Fibroblast of skin of back (primary cell): ENCODE measurements at places on chromosomes 13 and 19.

GRCh38 chr19:10142701-10143375 lies 23.1 kb upstream of the EIF3G start:
- no peak for DNase-seq

GRCh38 chr13:92640936-92641335 lies 585.7 kb upstream of the GPC6 start:
- no peak for DNase-seq

DNA sequence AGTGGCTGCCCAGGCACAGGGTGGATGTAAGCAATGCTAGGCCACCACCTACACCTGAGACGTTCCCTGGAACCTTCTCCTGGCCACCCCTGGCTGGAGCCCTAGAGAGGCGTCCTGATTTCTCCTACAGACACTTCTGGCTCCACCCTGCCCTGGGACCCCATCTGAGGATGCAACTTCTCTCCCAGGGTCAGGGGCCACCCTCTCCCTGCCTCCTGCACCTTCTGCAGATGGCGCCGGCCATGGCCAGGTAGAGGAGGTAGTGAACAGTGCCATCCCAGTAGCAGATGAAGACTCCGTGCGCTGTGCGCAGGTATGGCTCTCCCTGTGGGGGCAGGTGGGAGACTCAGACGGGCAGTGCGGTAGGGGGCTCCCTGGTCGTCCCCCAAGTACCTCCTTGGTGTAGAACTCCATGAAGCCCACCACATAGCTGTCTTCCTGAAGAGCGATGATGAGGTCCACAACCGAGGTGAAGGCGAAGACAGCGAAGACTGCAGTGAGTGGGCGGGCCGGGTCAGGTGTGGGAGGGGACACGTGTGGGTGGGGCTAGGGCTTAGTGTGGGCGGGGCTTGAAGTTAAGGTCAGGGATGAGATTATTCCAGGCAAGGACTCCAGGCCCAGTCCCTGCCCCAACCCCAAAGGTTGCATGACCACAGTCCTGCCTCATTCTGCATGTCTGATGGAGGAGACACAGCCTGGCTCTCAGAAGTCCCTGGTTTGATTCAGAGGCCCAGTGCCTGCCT lies 3.0 kb downstream of the TM6SF2 start:
- no peak for DNase-seq

- no peak for DNase-seq
These were observed 71.9 kb downstream of the OLFM4 start for GRCh38 chr13:53100394-53101063.

DNA sequence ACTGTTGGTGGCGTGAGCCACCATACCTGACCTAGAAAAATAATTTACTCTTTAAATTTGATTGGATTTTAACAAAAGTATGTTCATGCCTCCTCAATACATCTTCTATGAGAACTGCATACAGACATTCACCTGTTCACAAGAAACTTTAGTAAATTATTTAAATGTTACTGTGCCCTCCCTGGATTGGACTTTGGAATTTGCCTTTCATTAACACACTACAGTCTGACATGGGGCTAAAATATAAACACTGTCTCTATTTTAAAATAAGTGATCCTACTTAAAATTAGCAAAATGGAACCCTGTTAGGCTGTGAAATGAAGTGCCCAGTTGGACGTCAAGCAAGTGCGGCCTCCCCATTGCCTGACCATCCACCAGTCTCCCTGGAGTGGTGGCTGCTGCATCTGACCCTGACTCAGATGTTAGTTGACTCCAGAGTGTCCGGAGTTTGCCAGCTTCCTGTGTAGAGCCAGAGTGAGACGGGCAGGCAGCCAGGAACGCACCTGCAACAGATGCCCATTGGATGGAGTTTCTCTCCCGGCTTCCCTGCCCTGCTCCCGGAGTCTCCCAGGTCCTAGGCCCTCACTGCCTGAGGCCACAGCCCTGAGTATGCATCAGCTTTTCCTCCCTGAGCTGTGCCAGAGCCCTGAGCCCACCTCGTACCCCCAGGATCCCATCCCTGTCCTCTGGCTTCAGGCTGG lies 45.9 kb upstream of the ATP11A start:
- no peak for DNase-seq
